NCI-H2081 (cell line): ENCODE measurements at places on chromosomes 2 and 18.
A peak's percentile ranks its signal among the peaks of the same experiment; 100 is the strongest.

GRCh38 chr2:59968441-59968840 lies 585.0 kb downstream of the BCL11A start:
- no peak for DNase-seq

DNA sequence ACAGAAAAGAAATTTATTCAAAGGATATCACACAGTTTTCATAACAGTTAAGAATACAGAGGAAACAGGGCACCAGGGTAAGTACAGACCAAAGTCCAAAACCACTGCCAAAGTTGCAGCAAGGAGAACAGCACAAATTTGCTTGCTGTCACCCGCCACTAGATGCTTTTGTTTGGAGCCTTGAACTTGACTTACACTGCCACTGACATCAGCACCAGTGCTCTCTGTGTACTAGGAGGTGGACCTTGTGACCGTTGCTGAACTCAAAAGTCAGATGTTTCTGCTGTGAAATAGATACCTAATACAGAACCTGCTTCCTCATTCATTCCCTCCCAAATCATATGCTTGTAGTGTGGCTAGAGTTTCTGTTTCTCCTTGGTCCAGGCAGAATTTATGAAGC lies 578.3 kb upstream of the TMEFF2 start:
- DNase-seq = no peak

- peak; percentile 13 for DNase-seq
Measured at GRCh38 chr2:98601532-98602132, 6.7 kb downstream of the COA5 start.

DNA sequence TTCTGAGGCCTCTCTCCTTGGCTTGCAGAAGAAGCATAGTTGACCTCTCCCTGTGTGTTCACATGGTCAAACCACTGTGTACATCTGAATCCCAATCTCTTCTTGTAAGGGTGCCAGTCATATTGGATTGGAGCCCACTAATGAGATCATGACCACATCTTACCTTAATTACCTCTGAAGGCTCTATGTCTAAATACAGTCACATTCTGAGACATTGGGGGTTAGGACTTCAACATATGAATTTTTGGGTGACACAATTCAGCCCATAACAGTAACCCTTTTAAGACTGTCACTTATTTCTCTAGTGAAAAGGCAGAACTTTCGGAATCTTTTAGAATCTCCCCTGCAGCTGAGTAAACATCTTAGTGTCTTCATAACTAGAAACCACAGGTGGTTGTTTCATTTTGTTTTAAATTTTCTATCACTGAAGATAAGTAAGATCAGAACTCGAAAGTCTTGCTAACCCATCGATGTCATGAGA lies 33.3 kb downstream of the BMP10 start:
- no peak for DNase-seq

- no peak for DNase-seq
Measured at GRCh38 chr2:122710049-122710448, 954.6 kb downstream of the TSN start.

DNA sequence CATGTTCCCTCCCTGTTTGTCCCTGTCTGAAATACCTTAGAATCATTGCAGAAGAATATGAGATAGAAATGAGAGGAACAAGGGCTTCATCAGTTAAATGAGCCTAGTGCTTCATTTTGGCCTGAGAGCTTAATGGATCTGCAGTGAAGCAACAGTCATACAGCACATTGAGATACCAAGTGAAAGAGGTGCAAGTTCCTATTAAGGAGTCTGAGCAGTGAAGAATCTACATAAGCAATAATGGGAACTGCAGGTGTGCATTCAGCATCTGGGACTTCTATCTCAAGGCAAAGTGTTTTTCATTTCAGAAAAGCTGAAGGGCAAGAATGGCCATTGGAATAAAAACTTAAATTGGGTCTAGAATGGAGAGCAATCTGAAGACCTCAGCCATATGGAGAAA lies 323.2 kb upstream of the SLC39A10 start:
- no peak for DNase-seq

DNA sequence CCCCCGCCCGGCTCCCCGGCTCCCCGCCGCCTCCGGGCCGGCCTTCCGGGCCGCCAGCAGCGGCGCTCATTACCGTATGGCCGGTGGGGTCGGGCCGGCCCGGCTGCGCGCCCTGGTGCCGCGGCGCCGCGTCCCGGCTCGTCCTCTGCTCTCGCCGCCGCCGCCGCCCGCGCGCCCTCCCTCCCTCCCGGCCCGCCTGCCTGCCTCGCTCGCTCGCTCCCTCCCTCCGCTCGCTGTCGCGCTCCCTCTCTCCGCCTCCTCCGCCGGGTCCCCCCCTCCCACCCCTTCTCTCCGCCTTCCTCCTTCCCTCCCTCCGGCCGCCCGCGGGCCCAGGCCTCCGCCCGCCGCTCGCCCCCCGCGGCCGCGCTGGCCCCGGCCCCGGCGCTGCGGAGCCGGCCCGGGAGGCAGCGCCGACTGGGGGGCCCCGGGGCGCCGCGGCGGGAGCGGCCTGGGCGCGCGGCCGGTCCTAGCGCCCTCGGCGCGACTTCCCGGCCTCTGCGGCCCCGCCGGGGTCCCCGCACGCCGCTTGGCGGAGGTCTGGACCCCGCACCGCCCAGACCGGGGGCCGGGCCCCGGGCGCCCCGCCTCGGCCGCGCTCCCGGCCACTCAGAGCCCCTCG lies at the start of gene DNMT3A:
Gene DNMT3A (minus strand): TSS at position 173 of the 619 bp plus-strand sequence. CDS start 27,941 bp downstream, outside the sequence.
- peak; percentile 84 for DNase-seq

DNA sequence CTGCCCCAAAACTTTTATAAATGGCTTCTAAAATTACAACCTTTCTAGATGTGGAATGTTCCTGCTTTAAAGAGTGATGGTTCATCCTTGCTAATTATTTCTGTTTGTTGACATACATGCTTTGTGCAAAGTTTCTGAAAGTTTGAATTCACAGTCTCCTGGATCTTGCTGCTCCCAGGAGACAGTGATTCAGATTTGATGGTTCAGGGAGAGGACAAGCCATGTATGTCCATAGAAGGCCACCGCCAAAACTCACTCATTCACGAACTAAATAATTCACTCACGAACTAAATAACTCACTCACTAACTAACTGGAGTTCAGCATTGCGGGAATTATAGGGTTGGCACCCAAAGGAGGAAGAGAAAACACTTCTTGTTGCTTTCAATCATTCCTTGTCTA lies 416.5 kb upstream of the ZEB2 start:
- DNase-seq = no peak

GRCh38 chr2:45237850-45238542 lies 228.7 kb upstream of the SIX2 start:
- no peak for DNase-seq

DNA sequence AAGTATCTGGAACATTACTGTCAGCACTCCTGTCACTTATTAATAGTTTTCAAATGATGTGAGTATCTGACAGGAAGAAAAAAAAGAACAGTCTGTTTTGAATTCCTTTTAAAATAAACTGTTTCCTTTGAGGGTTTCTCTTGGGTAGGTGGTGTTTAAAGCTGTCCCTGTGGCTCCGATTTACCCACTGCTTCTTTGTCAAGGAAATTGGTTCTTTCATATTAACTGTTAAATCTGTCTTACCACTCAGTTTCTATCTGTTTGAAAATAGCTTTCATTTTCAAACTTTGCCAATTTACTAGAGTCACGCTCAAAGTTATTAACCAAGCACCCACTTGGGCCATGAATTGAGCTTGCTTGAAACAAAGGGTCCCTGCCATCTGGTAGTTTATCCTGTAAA lies 614.6 kb upstream of the NXPH2 start:
- no peak for DNase-seq

GRCh38 chr2:206981739-206982340 lies 42.5 kb downstream of the CPO start:
- DNase-seq = peak; percentile 85

DNA sequence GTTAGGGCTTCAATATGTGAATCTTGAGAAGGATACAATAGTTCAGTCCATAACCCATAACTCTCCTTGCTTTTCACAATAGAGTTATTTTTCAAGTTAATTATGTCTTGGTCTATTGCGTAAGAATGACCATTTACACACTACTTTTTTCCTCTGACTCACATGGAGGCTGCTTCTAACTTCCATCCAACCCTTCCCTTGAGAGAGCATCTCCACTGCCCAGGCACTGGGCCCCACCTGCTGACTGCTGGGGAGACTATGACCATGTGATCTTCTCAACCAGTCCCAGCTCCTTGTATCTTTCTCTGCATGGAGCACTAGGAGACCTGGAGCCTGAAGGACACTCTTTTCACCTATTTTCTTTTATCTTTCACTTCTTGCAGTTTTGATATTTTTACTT lies 251.5 kb downstream of the GPD2 start:
- DNase-seq = no peak

GRCh38 chr2:134127496-134127895 lies 126.4 kb upstream of the MGAT5 start:
- no peak for DNase-seq

- DNase-seq = peak; percentile 42
Measured at GRCh38 chr2:112583497-112584133, 794 bp upstream of the CHCHD5 start.

DNA sequence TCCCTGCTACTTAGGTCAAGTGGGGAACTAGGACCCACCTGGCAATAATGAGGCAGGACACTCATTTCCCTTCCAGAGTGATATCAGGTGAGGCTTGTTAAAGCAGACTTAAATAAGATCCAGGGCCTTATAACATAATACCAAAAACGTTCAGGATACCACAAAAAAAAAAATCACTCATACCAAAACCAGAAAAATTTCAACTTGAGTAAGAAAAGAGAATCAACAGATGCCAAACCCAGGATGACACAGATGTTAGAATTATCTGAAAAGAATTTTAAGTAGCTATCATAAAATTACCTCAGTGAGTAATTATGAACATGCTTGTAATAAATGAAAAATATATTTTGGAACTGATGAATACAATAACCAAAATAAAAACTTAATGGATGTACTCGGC lies 255.6 kb upstream of the OSR1 start:
- DNase-seq = no peak

- no peak for DNase-seq
Measured at GRCh38 chr2:174593041-174593440, 4.6 kb downstream of the WIPF1 start.

GRCh38 chr2:232329716-232330067 lies 48.9 kb upstream of the ALPP start:
- DNase-seq = no peak

- no peak for DNase-seq
Measured at GRCh38 chr18:14944838-14945237, 196.9 kb downstream of the ANKRD30B start.

GRCh38 chr18:824179-824578 lies 12.1 kb upstream of the YES1 start:
- DNase-seq = no peak

GRCh38 chr2:70161069-70161534 lies 29.7 kb downstream of the C2orf42 start:
- DNase-seq = no peak

GRCh38 chr18:37920865-37921264 lies 355.3 kb upstream of the CELF4 start:
- no peak for DNase-seq

GRCh38 chr2:214311931-214312749 lies 98.7 kb upstream of the VWC2L start:
- DNase-seq = no peak

GRCh38 chr2:163601377-163601776 lies 134.4 kb downstream of the FIGN start:
- no peak for DNase-seq

GRCh38 chr2:187271825-187272224 lies 176.2 kb downstream of the CALCRL start:
- no peak for DNase-seq

DNA sequence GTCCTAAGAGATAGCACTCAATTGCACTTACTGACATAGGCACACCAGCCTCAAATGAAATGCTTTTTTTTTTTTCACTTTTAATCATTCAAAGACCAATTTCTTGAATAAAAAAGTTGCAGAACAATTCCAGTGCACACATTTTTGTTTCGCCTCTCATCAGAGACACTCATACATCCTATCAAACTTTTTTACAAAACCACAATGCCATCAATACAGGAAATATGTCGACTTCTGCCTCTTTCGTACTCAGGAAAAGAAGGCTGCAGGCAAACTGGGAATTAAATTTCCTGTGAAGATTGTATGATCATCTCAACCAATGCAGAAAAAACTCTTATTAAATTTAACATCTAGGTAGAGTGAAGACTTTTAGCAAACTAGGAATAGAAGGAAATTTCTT lies 112.4 kb downstream of the DNER start:
- no peak for DNase-seq

GRCh38 chr18:62182220-62182619 lies 4.6 kb downstream of the PIGN start:
- no peak for DNase-seq
